ENCODE measurements at places on chromosomes 7 and 10.
A peak's percentile ranks its signal among the peaks of the same experiment; 100 is the strongest.

DNA sequence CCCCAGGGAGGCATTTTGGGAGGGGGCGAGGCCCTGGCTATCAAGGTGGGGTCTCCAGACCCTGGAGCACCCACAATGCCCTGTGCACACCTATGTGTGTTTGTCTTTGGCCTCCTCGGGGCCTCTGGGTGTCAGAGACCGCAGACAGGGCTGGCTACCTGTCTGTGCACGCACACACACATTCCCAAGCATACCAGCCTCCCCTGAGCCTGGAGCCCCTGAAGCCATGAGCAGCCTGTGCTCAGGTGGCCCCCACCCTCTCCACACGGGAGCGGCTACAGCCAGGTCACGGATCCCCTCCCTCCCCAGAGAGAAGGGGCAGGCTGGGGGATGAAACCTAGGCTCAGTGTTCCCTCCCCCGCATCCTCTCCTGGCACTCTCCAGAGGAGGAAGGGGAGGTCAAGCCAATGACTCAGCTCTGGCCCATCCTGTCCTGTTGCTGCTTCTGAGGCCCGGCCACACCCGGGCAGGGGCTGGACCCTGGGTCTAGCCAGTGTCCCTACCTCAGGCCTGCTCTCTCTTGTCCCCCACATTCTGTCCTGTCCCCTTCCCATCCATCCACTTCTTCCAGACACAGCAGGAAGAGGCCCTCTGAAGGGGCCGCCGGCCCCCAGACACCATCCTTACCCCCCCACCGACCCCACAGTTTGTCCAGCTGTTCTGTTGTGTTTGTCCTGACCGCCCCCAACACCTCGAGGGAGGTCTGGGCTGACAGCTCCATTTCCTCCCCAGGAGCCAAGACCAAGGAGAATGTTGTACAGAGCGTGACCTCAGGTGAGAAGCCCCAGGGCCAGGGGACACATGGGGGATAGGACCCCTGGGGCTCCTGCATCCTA is 720 bp downstream of the SNCG start:
- peak overlapping the region; percentile 35 for H3K4me3 ChIP-seq
- no peak for DNase-seq
- H3K27me3 ChIP-seq: no peaks in the 10 kb centered on the region
- no peaks in the 10 kb centered on the region for H3K36me3 ChIP-seq

GRCh38 chr7:150951521-150951920 is 26.6 kb downstream of the KCNH2 start:
- no peak overlapping the region for H3K27ac ChIP-seq
- H3K36me3 ChIP-seq: no peaks in the 10 kb centered on the region
- H3K4me3 ChIP-seq: no peak overlapping the region
- no peaks in the 10 kb centered on the region for H3K27me3 ChIP-seq

GRCh38 chr7:28958980-28959347 is 834 bp upstream of the TRIL start:
- DNase-seq: no peak
- peaks cover 48% of the 10 kb centered on the region for H3K4me1 ChIP-seq

DNA sequence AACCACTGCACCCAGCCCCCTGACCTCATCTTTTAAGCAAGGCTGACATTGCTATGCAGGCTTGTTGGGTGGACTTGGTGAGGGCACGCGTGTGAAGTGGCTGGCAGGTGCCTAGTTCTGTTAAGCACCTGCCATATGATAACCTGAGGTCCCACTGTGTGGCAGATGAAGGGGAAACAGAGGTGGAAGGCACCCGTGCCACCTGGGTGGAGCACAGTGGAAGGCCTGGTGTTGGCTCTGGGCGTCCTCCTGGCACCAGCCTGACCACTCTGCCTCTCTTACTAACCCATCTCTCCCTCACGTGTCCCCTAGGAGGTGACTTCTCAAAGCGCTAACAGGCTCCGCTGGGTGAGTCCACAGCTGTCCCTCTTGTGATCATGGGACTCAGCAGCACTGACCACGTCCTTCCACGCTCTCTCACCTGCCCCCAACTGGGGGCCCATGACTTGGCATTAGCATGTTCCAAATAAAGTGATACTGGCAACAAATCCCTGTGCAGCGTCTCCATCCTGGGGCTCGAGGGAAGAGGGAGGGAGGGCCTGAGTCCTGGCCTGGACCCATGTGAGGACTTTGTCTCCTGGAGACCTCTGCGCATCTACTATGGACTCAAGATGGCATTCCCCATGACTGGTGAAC is 4.6 kb upstream of the ZNF862 start:
- H3K27me3 ChIP-seq: no peaks in the 10 kb centered on the region
- no peak overlapping the region for H3K27ac ChIP-seq
- no peak overlapping the region for H3K4me3 ChIP-seq
- no peak for DNase-seq
- no peaks in the 10 kb centered on the region for H3K4me1 ChIP-seq
